ENCODE measurements at places on chromosomes 7 and 10.

DNA sequence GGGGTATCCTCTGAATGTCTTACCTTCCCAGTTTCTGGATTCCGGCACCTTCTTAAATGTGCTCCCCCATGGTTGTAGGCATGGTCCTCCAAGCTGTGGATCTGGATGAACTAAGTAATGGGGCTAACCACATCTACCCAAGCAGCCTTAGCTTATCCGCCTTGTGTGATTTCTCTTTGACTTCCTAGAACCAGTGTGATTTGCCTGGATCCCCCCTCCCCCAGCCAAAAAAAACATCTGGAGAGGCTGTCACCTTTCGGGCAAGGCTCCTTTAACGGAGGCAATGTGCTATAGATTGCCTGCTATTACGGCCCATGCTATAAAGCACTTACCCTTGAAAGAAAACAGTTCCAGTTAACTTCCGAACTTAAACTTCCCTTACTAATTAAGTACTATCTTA is 33.9 kb downstream of the C1GALT1 start:
- no peak for DNase-seq

DNA sequence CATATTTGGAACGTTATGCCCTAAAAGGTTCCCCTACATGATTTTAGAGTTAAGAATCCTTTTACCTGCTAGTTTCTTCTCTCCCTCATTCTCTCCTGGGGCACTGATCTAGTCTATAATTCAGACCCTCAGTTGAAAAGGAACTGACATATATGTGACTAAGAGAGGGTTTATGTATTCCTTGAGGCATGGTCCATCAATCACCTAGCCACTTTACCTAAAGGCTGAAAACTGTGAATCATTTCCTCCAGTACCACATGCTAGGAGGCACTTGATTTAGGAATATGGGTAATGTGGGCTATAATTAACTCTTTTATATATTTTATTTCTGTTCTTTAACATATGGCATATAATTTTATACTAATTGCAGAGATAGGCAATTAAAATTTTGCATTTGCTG is 303.5 kb downstream of the BBS9 start:
- no peak for DNase-seq

- no peak for DNase-seq
Observed at GRCh38 chr10:128927497-128928161, 539.4 kb upstream of the MGMT start.

- no peak for DNase-seq
Observed at GRCh38 chr7:27513885-27514284, 148.8 kb downstream of the HIBADH start.

DNA sequence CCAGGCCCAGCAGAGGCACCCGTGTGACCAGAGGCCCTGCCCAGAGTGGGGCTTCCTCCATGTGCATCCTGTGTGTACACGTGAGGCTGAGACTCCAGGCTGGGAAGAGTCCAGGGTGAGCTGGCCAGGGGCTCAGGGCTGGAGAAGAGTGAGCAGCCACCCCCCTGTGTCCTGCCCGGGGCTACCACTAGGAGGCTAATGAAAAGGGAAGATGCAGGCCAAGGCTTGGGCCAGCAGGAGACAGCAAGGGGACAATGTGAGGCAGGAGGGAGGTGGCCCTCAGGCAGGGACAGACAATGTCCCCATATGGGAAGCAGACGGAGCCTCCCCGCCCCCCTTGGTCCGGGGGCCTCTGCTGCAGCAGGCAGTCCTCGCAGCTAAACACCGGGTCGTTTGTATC is 102.0 kb downstream of the HIF1AN start:
- DNase-seq, result no peak

- no peak for DNase-seq
Observed at GRCh38 chr10:47408606-47409005, 24.5 kb upstream of the ZNF488 start.

- no peak for DNase-seq
Observed at GRCh38 chr7:6532516-6532915, 18.7 kb downstream of the GRID2IP start.

GRCh38 chr7:86818903-86819302 is 175.2 kb downstream of the GRM3 start:
- no peak for DNase-seq

Measured in effector memory CD4-positive, alpha-beta T cell (primary cell).